ENCODE measurements at places on chromosomes 6 and 20. TPM values are rescaled to one million over a fixed set of nuclear protein-coding genes. Genes with fewer than 3 reads are reported as not detected.

TREM2 gene
- not detected for total RNA-seq

GGTLC1 gene
- total RNA-seq = not detected

ATP5F1E gene
- 88.3 TPM for total RNA-seq

HLA-DMA gene
- 2.9 TPM for total RNA-seq

CYP39A1 gene
- total RNA-seq = not detected

EFCAB8 gene
- not detected for total RNA-seq

CNBD2 gene
- total RNA-seq = 5.1 TPM

OR2B2 gene
- total RNA-seq = not detected

SS18L1 gene
- total RNA-seq = 10.1 TPM

ZBTB12 gene
- 4.2 TPM for total RNA-seq

RAB44 gene
- total RNA-seq = 0.06 TPM

FAM83B gene
- total RNA-seq = 0.09 TPM

DACT2 gene
- 0.65 TPM for total RNA-seq

DHX35 gene
- total RNA-seq = 8.8 TPM

AHI1 gene
- 10.0 TPM for total RNA-seq

MDFI gene
- total RNA-seq = 0.74 TPM

All from A549 treated with RU486 at 1 μM for 4 hours (cell line).